ENCODE measurements at places on chromosomes 13 and 19.

DNA sequence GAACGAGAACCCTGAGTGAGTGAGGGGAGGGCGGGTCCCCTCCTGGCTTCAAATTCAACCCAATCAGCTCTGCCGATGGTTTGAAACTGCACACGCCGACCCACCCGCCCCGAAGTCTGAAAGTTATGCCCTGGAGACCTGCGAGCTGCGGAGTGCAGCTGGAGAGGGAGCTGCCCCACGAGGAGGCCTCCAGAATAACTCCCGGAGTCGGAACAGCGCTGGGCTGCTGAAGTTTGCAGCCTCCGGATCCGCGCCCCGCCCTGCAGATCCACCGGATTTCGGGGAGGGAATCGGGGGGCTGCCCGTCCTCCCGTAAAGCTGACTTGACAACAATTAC, 7.0 kb downstream of the POU4F1 start:
- no peak for DNase-seq

DNA sequence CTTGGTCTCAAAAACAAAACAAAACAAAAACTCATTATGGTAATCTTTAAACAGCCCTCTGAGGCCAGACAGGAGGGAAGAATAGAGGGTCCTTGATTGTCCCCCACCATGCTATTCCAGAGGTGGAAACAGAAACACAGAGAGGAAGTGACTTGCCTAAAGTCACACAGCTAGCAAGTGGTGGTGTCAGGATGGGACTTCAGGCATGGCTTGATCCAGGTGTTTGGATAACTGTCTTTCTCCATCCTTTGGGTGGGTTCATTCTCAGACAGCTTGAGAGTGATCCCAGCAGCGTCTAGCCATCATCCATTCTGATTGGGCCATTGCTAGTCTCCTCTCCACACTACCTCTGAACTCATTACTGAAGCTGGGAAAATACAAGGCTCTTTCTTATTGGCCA, 12.5 kb downstream of the COLGALT1 start:
- DNase-seq: no peak

GRCh38 chr19:40646743-40647254, 43.7 kb downstream of the NUMBL start:
- no peak for DNase-seq

DNA sequence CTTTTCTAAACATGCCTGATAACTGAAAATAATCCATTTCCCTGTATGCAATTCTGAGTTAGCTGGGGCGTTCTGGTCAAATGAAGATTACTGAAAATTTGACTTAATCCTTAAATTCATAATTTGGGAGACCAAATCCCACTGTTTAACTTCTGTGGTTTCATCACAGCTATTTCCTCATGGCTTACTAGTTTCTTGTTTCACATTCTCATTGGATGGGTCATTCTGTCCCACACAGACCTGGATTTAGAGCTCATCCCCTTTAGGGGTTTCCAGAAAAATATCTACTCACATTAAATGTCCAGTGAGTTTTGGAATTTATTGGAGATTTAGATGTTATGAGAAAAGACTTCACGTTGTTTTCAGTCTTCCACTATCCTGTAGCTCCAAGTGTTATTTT, 709.3 kb upstream of the KLHL1 start:
- DNase-seq: no peak

DNA sequence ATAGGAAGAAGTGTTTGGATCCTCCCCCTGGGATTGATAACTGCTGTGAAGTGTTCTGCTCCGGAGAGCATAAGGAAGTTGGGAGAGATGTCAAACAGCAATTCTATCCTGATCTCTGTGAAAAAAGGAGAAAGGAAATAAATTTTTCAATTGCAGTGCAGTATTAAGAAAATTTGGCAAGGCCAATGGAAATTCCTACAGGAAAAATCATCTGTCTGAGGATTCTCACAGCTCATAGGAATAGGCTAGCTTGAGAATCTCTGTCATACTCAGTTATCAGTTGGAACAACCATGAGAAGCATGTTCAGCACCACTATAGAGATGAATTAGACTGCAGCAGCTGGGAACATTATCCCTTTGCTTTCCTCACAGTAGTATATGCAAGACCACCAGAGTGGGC, 1238.9 kb upstream of the MIR17HG start:
- no peak for DNase-seq

- no peak for DNase-seq
These were observed 12.4 kb upstream of the CNFN start for GRCh38 chr19:42402376-42403116.

DNA sequence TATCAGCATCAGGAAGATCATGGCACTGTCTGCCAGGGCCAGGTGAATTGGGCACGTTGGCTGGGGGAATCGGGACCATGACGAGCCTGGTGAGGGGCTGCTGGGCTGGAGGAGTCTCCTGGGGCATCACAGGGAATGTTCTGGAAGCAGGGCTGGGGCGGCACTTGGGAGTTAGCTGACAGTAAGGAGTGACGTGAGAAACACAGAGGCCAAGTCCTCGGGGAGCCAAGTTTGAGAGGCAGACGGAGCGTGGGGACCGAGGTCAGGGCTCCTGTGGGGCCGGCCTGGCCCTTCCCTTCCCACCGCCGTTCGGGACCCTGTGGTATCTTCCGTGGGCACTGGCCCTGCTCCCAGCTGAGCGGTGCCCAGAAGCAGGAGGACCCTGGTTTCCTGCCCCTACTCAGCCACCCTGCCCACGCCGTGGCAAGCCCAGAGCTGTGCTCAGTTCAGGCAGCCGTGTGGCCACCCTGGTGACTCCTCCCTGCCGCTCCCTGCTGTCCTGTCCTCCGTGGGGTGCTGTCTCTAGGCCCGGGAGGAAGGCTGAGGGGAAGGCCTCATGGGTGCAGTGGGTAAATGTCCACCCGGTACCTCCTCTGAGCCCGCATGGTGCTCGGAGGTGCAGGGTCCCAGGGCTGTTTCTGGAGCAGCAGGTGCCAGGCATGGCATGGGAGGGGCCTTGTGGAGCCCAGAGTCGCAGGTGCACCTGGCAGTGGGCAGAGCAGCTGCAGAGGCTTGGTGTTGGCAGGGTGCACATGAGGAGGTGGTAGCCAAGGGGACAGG, 25.2 kb downstream of the CRTC1 start:
- DNase-seq: no peak

DNA sequence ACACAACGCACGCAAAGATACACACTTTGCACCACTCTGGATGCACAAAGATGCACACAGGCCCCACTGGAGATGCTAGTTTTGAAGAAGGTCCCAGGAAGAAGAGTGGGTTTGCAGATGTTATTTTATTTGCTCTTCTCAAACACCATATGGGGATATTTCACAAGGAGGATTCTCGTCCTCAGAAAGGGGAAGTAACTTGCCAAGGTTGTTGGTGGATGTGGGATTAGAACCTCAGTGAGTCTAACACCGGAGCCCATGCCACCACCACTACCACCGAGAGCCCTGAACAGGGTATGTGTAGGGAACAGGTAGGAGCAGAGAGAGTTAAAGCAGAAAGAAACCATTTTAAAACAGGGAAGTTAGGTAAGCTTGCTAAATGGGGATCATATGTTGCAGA, 9.6 kb upstream of the CEACAM6 start:
- no peak for DNase-seq

- DNase-seq: no peak
These were observed 279.6 kb downstream of the SLC7A1 start for GRCh38 chr13:29315847-29316246.

DNA sequence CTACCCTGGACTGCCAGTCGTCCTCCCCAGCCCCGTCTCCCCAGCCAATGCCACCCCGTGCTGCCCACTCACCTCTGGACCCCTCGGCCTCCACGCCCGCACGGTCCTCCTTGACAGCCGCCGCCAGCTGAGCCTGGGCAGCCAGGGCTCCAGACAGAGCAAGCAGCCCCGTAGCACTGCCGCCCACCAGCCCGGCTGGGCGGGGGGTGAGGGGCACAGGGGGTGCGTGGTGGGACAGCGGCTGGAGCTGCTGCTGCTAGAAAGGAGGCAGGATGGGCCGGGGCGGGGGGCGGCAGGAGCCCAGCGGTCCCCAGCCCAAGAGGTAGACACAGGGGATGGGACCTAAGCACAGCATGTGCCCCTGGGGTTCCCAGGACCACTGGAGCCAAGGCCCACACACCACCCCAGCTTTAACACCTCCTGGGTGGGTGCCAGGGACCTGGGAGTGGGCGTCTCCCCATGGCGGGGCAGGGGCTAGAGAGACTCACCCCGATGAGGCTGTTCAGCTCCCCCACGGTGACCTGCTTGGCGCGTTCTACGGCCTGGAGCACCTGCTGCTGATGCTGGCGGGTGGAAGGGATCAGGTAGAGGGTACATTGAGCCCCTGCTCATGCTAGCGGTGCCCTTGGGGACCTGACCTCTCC, 9.7 kb downstream of the TLE2 start:
- DNase-seq: no peak

DNA sequence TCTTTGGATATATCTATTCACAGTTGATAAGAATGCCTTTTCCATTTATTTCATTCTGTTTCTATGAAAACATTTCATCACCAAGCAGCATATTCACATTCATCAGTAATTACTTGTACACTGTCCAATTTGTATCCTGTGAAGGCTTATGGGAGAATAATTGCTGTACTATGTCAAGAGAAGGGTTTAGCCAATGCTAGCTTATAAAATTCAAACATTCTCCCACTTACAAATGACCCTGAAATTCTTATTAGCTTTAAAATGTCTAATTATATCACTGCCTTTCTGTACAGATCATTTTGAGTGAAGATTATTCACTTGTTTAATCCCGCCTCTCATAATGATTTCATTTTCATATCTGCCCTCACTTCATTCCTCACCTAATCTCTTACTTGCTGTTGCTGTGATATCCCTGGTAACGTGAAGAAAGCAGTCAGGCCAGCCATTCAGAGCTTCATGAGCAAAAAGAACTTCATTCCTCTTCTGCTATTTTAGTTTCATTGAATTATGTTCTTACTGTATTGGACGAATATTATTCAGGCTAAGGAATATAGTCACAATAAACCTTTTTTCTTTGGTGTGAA, 778.7 kb downstream of the OLFM4 start:
- DNase-seq: no peak

DNA sequence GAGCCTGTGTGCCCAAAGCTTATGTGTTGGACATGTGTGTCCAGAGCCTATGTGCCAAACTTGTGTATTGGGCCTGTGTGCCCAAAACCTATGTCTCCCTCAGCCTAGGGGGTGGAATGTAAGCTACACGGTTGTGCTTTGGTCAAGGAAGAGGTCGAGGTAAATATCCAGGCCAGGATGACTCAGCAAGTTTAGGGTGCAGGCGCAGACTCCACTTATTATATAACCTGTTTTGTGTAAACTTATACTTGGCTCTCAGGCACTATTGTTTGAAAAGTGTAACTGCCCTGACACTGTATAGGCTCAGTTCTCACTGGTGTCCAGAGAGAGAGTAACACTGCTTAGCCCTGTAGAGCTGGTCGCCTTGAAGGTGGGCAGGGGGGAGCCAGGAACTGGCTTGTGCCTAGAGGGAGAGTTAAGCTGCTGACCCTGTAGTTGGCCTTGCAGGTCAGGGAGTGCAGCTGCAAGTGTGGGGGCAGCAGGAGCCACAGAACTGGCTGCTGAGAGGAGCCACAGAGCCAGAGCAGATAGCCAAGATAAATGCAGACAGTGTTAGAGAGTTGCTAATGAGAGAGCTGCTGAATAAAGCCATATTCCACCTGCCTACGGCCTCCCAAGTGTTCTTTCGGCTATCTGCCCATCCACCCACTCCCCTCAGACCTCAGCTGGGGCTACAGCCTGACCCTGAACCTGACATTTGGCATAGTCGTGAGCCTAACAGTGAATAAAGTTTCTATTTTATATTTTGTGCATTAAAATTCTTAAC, 517.2 kb upstream of the SLITRK1 start:
- DNase-seq: no peak

- DNase-seq: no peak
These were observed 365.6 kb upstream of the SLC10A2 start for GRCh38 chr13:103431856-103432255.

GRCh38 chr19:33064458-33064791, 263 bp downstream of the RHPN2 start:
- no peak for DNase-seq

DNA sequence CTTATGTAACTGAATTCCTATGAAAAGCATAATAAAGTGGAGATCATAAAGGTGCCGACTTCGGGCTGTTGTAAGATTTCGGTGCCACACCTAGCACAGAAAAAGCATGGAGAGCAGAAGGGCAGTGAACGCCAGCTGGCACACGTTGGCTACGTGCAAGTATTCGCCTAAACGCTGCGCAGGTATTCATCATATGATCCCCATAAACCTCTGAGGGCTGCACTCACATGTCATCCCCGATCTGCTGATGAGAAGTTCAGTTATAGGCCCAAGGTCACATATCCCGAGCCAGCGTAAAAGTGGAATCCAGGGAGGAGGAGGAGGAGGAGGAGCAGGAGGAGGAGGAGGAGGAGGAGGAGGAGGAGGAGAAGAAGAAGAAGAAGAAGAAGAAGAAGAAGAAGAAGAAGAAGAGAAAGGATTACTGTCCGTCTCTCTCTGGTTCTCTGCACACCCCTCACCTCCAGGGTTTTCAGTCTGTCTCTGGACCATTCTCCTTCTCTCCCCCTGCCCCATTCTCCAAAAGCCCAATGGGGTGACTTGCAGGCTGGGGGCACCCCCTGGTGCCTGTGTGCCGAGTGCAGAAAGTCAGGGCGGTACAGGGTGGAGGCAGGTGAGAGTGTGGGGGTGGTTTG, 18.6 kb upstream of the CYP2S1 start:
- no peak for DNase-seq

GRCh38 chr13:104567114-104567513, 1500.9 kb upstream of the SLC10A2 start:
- DNase-seq: no peak

DNA sequence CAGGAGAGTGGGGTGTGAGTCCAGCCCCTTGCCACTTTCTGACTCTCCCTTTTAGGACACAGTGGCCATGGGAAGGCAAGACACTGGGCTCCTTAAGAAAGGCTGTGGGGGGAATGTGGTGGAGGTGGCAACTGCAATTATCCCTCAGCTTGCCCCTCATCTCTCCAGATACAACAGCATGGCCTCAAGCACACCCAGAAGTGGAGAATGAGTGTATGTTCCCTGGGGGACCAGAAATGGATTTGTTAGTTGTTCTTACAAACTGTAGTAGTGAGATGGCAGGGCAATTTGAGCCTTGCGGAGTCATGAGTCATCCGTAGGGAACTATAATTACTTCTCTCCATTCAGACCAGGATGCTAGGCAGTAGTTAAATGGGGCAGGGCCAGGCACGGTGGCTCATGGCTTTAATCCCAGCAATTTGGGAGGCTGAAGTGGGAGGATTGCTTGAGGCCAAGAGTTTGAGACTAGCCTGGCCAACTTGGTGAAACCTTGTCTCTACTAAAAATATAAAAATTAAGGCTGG, 25.6 kb upstream of the CXCL17 start:
- peak; percentile 49 for DNase-seq

- DNase-seq: no peak
These were observed 137.9 kb downstream of the TM9SF2 start for GRCh38 chr13:99639126-99639525.

DNA sequence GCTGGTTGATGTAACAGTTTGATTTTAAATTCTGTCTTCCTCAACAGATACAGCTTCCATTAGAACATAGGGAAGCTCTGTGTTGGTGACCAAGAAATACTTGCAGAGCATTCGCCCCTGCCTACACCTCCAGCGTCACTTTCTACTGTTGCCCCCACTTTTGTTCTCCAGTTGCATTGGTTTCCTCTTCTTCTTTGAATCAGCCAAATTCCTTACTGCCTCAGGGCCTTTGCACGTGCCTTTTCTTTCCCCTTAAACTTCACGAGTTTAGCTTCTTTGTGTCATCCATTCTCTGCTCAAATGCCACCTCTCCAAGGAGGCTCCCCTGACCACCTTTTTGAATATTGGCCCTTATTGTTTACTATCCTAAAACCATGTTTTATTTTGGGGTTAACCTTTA, 5.7 kb downstream of the KLK5 start:
- no peak for DNase-seq

Data from AG09309 (cell line).